Stimulated activated CD4-positive, alpha-beta T cell treated with anti-CD3 and anti-CD28 coated beads, TNF-alpha, amount 100 ng/mL, for 24 hours (primary cell): ENCODE measurements at places on chromosomes 4 and X.

GRCh38 chr4:33226133-33226532 is 2506.0 kb downstream of the PCDH7 start:
- no peak for DNase-seq

GRCh38 chr4:17163156-17163771 is 264.8 kb upstream of the LDB2 start:
- no peak for DNase-seq

- no peak for DNase-seq
These were observed 501.6 kb upstream of the SMIM31 start for GRCh38 chr4:164252286-164252685.

GRCh38 chrX:143306991-143307937 is 210.0 kb downstream of the SPANXN3 start:
- DNase-seq, result no peak

DNA sequence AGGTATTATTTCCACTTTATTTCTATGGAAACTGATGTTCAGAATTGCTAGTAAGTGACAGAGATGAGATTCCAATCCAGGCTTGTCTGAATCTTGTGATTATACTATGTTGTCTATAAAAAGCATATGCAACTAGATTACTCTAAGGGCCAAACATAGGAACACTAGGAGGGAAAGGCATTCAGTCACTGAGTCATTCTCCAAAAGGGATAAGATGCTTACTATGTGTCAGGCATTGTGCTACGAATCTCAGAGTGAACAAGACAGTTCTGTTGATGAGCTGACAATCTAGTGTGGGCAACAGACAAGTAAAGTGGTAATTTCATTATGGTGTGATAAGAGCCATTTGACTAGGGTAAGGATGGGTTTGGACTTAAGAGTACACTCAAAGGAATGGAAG is 77.2 kb downstream of the RASL11B start:
- no peak for DNase-seq

GRCh38 chr4:141027421-141027820 is 105.8 kb downstream of the RNF150 start:
- DNase-seq, result no peak

DNA sequence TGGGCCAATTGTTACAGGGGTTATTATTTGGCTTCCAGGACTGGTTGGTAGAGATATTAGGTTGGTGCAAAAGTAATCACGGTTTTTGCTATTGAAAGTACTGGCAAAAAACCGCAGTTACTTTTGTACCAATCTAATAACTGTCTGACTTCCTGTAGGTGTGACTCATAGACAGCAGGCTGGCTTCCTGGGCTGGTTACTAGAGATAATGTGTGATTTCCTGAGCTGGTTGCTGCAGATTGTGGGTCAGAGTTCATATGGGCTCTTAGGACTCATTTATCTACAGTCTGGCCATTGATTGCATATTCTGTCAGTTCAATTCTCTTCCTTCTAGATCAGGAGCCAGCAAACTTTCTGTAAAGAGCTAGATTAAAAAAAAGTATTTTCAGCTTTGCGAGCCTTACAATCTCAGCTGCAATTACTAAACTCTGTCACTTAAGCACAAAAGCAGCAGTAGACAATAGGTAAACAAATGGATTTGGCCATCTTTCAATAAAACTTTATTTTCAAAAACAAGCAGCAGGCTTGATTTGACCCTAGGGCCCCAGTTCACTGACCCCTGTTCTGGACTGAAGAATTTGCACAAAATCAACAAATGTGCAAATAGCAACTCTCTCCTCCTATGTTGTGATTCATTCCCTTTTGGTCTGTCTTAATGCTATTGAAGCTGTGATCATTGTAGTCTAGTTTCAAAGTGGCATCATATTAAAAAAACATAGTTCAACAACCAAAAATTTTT is 50.8 kb upstream of the BOD1L1 start:
- DNase-seq, result no peak

DNA sequence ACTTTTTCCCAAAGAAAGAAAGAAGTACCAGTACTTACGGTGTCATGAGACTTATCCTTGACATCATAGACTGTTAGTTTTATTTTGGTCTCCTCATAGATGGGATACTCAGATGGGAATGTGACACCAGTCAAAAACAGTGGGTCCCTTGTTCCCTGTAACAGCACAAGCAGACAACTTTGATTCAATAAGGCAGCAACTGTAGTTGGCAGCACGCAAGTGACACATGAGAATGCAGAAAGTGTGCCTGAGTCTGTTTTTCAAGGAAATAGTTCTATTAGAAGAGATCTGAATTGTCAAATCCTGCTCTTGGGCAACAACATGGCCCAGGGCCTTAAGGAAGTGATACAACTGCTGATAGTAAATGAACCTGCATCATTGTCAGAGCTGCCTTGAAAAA is 443.2 kb downstream of the INPP4B start:
- DNase-seq, result no peak

DNA sequence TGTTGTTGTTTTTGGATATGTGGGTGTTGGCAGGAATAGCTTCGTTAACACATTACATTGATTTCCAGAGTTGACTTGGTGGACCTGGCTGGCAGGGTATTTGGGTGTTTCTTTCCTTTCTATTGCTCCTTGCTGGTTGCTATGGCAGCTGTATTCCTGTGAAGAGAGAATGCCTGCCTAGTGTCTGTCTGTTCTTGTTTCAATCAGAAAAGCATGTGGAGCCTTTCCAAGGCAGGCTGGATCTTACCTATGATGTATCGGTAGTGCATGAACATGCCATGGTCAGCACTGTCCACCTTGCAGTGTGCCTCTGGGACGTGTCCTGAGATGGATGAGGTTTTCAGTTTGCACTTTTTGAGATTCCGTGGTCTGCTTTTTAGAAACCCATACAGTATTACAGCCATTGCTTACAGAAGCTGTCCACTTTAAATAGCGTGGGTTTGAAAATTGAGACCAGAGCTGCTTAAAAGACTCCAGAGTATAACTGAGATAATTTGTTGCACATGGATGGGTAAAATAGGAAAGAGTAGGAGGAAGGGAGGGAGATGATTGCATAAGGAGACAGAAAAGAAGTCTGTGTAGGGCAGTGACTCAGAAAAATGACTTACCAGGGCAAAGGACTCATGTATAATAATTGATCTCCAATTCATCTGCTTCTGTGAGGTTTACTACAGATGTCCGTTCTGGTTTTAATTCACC is 20.0 kb upstream of the AADAT start:
- no peak for DNase-seq

DNA sequence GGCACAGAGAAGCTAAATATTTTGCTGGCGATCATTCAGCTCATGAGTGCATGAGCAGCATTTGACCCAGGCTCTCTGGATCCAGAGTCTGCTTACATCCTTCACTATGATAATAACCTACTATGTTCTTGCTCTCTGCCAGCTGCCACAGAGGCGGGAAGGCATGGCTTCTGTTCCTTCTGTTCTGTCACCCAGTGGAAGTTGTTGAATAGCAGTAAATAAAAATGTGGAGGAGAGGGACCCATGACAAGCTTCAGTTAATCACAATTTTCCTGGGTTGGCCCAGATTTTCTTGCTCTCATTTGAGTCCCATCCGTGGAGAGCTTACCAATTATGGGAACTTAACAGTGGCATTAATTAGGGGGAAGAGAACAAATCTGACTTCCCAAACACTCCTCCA is 250.1 kb upstream of the NOCT start:
- no peak for DNase-seq

GRCh38 chr4:106318511-106318910 is 2.2 kb downstream of the AIMP1 start:
- DNase-seq, result no peak

GRCh38 chr4:44447563-44448504 is 775 bp downstream of the KCTD8 start:
- DNase-seq, result no peak

GRCh38 chr4:34200535-34200934 is 2043.8 kb downstream of the ARAP2 start:
- no peak for DNase-seq

DNA sequence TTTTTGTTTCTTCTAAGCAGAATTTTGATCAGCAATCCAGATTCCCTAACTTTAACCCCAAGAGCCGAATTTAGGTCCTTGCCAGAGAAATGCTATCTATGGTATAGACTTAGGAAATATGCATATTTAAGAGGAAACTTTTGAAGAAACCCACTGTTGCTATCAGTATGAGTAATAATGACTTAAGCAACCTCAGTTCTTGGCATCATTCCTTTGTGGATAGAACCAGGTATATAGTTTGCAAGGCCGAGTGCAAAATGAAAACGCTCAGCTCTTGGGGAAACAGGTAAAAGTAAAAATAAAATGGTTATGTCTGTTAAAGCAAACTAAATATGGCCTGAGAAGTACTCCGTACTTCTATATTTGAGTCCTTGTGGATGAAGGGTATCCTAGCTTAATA is 78.1 kb downstream of the ARSF start:
- no peak for DNase-seq

DNA sequence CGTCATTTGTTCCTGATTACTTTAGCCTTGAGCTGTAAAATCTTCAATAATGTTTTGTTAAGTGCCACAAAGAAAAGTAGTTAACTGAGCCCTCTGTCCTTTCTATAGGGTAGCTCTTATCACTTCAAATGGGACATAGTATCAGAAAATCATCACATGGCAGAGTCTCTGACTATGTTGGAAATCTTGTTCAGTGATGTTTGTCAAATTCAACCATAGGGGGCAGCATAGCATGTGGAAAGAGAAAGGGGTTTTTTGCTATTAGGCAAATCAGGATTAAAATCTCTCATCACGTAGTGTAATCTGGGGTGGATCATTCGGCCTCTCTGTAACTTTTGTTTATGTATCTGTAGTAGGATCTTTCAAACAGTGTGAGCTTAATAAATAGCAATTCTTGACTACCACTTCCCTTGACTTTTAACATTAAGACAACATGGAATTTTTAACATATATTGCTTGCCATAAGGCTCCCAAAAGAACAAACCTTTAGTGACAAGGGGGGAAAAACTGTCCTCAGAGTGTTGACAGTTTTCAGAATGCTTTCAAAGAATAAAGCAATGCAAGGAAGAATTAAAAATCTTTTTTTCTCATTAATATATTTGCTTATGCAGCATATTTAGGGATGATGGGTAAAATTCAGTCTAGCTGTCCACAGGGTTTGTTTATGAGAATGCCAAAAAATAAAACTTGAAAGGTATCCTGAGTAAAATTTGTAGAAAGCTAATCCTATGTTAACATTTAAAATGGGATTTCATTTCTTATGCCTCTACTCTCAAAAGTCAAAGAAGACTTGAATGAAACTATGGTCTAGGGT is 127.2 kb downstream of the FBXW7 start:
- DNase-seq, result no peak

DNA sequence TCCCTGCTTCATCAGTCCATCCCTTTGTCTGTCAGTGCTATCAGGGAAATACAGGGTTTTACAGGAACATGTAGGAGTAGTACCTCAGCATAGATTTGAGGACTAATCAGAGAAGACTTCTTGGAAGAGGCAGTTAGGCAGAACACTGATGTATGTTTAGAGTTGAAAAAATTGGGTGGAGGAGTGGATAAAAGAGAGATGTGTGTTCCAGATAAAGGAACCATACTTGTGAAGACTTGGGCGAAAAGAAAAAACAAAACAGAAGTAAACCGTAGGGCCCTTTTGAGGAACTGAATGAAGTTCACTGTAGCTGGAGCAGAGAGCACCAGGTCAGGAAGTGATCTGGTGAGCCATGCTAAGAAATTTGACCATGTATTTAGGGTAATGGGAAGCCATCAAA is 32.3 kb downstream of the AFF1 start:
- no peak for DNase-seq

GRCh38 chrX:105876658-105877057 is 54.3 kb downstream of the NRK start:
- no peak for DNase-seq

DNA sequence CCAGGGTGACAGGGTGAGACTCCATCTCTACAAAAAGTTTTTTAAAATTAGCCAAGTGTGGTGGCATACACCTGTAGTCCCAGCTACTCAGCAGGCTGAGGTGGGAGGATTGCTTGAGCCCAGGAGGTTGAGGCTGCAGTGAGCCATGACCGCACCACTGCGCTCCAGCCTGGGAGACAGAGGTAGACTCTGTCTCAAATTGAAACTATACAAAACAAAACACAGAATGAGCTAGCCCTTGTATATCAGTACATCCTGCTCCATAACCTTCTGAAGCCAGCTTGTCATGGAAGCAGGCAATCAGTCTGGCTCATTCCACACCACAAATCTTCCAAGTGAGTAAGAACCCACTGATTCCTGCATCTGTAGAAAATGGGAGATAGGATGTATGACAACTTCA is 49.0 kb downstream of the CD99L2 start:
- no peak for DNase-seq

GRCh38 chrX:18574591-18574990 is 97.3 kb downstream of the RS1 start:
- DNase-seq, result no peak

GRCh38 chrX:134416087-134416486 is 43.9 kb upstream of the HPRT1 start:
- no peak for DNase-seq

GRCh38 chr4:89486042-89486441 is 178.4 kb upstream of the GPRIN3 start:
- DNase-seq, result no peak

DNA sequence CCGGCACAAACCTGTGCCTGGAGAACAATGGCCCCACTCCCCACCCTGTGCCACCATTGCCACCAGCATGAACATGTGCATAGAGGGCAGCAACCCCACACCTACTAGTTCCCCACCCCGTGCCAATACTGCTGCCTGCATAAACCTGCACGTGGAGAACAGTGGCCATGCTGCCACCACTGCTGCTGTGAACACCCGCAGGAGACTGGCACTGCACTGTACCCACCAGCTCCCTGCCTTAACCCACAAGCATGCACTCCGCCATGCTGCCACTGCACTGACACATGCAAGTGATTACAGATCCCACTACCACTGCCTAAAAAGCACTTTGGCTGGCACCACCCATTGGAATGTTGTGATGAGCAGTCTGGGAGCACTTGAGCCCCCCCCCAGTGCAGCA is 77.3 kb downstream of the NAA11 start:
- no peak for DNase-seq

GRCh38 chrX:19869193-19869592 is 18.2 kb downstream of the SH3KBP1 start:
- DNase-seq, result no peak

GRCh38 chrX:1323315-1323714 is 13.3 kb upstream of the IL3RA start:
- DNase-seq, result peak; percentile 8

DNA sequence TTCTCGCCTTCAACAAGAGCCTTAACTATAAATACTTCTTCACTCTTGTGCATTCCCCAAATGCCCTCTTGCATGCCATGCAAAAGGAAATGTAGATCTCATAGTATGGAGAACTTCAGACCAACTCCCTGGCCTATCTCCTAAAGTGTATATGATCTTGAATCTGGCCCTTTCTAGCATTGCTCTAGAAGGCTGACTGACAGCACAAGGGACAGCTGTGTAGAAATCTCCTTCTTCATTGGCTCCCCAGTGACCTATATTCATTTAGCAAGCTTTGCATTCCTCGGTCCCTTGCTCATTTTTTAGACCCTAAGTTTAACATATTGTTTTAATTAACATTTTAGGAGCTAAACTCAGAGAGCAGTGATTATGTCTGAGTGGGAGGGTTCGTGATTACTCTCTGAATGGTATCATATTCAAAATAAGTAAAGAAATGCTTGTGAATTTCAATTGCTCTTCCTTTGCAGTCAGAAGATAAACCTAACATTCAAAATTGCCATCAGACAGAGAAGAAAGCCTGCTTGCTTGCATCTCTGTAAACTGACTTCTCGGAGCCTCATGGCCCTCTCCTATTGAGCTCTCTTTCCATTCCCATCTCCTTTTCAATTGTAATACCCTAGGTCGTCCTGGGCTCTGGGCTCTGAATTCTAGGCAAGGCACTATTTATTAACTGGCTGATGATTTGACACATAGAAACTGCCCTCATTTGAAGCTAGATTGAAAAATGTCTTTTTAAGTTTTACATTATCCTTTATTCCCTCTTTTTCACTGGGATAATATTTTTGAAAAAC is 120.3 kb upstream of the PRKG2 start:
- no peak for DNase-seq
